ENCODE measurements at places on chromosomes 5 and 9.

DNA sequence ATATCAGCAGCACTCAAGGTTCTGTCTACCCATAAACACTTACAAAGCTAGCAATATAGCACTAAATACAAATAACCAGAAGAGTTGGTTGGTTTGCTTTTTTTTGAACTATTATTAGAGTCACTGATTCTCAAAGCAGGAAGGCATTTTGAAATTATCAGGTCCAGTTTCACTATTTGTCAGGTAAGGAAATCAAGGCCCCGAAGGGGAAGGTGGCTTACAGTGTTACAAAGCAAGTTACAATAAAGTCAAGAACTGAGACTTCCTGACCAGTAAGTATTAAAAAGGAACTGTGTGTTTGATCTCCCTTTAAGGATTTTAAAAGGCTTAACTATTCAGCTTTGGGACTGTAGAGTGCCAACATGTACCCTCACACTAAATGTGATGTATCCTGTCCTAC is 10.8 kb downstream of the C5orf15 start:
- H3K4me1 ChIP-seq, result peaks cover 15% of the 10 kb centered on the region
- H3K27ac ChIP-seq, result peak overlapping the region; percentile 30
- H3K27me3 ChIP-seq, result no peaks in the 10 kb centered on the region
- no peak for DNase-seq

- H3K27ac ChIP-seq, result no peak overlapping the region
- no peak for DNase-seq
- peaks cover 12% of the 10 kb centered on the region for H3K36me3 ChIP-seq
Measured at GRCh38 chr9:95517559-95518425, 1.0 kb upstream of the PTCH1 start.

DNA sequence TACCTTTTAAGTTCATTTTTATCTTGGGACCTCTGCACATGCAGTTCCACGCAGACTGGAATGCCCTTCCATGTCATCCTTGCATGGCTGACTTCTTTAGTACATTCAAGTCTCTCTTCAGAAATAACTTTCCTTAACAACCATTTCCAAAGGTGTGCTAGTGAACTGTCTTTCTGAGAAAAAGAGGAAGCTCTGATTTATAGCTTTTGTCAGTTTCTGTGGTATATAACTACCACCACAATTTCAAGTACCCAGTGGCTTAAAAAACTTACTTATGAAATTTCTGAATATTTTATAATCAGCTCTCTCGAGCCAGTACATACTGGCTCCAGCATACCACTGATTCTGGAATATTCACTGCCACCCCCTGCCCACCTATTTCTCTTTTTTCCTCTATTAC is 1613.8 kb downstream of the MAT2B start:
- no peaks in the 10 kb centered on the region for H3K36me3 ChIP-seq
- H3K27ac ChIP-seq, result no peak overlapping the region
- H3K4me1 ChIP-seq, result no peaks in the 10 kb centered on the region
- no peaks in the 10 kb centered on the region for H3K27me3 ChIP-seq
- no peak for DNase-seq

GRCh38 chr5:150295741-150296486 is 6.3 kb upstream of the CAMK2A start:
- H3K4me3 ChIP-seq, result no peak overlapping the region
- H3K36me3 ChIP-seq, result no peaks in the 10 kb centered on the region
- DNase-seq, result no peak
- peaks cover 10% of the 10 kb centered on the region for H3K27me3 ChIP-seq
- H3K4me1 ChIP-seq, result no peaks in the 10 kb centered on the region
- no peak overlapping the region for H3K27ac ChIP-seq

DNA sequence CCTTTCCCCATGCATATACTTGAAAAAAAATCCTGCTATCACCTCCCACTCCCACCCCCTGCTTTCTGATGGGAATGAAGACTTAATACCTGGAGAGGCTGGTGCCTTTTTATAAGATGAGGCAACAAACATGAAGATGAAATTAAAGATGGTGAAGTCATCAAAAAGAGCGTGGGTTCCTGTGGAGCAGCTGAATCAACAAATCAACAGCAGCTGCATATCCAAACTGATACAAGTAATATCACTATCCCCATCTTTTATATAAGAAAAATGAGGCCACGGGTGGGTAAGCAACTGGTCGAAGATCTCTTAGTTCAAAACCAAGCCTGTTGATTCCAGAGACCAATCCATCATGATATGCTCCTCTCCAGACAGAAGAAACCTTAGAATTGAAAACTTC is 268.5 kb downstream of the ENC1 start:
- H3K36me3 ChIP-seq, result no peaks in the 10 kb centered on the region
- H3K4me1 ChIP-seq, result no peaks in the 10 kb centered on the region
- H3K27ac ChIP-seq, result no peak overlapping the region
- no peak for DNase-seq
- H3K4me3 ChIP-seq, result no peak overlapping the region
- no peaks in the 10 kb centered on the region for H3K27me3 ChIP-seq

DNA sequence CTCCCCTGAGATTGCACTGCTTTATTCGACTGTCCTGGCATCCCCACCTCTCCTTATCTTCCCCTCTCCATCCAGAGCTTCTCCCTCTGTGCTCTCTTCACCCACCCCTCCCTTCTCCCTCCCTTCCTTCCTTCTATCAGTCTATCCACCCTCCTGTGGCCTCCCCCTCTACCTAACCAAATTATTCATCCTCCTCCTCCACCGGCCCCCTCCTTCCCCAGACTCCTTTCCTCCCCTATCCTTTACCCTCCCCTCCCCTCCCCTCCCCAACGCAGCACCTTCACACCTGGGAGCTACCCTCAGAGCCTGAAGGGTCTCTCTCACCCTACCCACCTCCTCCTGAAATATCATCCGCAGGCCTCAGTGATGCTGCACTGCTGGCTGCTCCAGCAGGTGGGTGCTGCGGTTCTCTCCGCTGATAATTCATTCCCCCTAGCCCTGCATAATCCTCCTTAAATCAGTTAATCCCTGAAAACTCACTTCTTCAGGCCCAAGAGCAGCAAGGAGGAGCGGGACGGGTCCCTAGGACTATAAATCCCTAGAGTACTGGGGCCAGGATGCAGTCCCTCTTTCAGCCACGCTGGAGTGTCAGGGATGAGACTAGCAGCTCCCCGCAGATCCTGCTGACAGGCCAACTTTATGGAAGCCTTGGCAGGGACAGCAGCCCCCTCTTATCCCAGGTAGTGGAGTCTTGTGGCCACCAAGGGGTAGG is 97.8 kb downstream of the PCDH1 start:
- peaks cover 5% of the 10 kb centered on the region for H3K27me3 ChIP-seq
- no peak for DNase-seq
- no peaks in the 10 kb centered on the region for H3K36me3 ChIP-seq
- H3K4me1 ChIP-seq, result no peaks in the 10 kb centered on the region

- no peaks in the 10 kb centered on the region for H3K27me3 ChIP-seq
- DNase-seq, result no peak
- no peak overlapping the region for H3K27ac ChIP-seq
- H3K36me3 ChIP-seq, result no peaks in the 10 kb centered on the region
- H3K4me3 ChIP-seq, result no peak overlapping the region
Measured at GRCh38 chr9:106286249-106286648, 576.7 kb upstream of the ZNF462 start.

DNA sequence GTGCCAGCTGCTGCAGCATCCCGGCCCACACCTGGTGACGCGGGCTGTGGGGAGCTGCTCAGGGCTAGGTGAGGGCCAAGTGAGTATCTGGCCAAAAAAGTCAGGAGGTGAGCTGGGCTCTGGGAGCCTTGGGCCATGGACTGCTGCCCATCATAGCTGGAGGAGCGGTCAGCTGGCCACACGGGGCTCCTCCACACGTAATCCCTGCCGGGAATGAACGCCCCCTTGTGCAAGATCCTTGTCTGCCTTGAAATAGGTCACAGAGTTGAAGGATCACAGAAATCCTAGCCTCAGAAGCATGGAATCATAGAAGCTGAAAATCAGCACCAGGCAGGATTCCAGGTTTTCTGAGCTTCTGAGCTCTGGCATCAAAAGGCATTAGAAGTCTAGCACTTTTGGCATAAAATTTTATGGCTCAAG is 16.8 kb upstream of the COL27A1 start:
- H3K4me3 ChIP-seq, result no peak overlapping the region
- no peak for DNase-seq
- H3K27me3 ChIP-seq, result peaks cover 17% of the 10 kb centered on the region
- H3K36me3 ChIP-seq, result no peaks in the 10 kb centered on the region
- no peak overlapping the region for H3K27ac ChIP-seq
- H3K4me1 ChIP-seq, result no peaks in the 10 kb centered on the region

- H3K27ac ChIP-seq, result peak overlapping the region; percentile 91
- peaks cover 9% of the 10 kb centered on the region for H3K36me3 ChIP-seq
- DNase-seq, result no peak
- H3K4me1 ChIP-seq, result peaks cover 90% of the 10 kb centered on the region
- peak overlapping the region; percentile 43 for H3K4me3 ChIP-seq
Measured at GRCh38 chr9:114369216-114370130, 18.3 kb downstream of the AKNA start.

DNA sequence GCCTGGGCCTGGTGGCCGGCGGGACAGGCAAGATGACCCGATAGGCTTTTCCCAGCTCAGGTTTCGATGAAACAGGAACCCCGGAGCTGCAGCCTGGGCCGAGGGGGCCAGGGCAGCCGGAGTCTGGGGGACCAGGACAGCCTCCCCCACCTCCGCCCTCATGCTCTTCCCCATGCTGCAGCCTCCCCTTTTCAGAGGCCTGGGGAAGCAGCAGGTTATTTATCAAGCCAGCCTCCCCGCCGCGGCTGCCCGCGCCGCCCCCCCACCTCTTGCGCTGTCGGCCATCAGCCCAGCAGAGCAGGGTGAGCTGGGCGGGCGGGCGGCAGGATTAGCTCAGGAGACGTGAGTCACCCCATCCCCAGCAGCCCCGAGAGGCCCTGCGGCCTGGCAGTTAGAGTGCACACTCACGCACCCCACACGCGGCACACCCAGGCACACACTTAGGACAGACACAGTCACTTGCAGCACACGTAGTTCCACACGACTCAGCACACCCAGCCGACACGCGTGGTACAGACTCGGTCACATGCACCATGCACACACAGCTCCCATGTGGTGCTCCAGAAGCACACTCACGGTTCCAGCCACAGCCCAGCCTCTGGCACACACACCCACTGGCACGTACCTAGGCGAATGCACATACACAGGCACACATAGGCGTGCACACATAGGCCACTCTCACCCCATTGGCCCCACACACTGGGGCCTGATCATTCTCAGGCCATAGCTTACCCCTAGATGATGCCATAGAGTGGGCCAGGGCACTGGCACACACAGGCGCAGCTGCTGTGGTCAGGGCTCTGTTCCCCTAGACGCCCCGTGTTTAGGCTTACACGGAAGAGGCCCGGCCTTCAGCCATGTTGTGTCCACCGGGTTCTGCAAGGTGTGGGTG is 13.0 kb downstream of the CXXC5 start:
- H3K4me3 ChIP-seq, result no peak overlapping the region
- DNase-seq, result no peak
- H3K36me3 ChIP-seq, result no peaks in the 10 kb centered on the region

- peak overlapping the region; percentile 90 for H3K4me3 ChIP-seq
- peaks cover 74% of the 10 kb centered on the region for H3K4me1 ChIP-seq
- peaks cover 36% of the 10 kb centered on the region for H3K36me3 ChIP-seq
- H3K27ac ChIP-seq, result peak overlapping the region; percentile 100
- DNase-seq, result no peak
- no peaks in the 10 kb centered on the region for H3K27me3 ChIP-seq
Measured at GRCh38 chr5:172768098-172768572, 2.9 kb downstream of the DUSP1 start.

GRCh38 chr9:125754096-125754495 is 6.9 kb downstream of the PBX3 start:
- no peaks in the 10 kb centered on the region for H3K27me3 ChIP-seq
- H3K36me3 ChIP-seq, result no peaks in the 10 kb centered on the region
- H3K27ac ChIP-seq, result no peak overlapping the region
- H3K4me3 ChIP-seq, result no peak overlapping the region
- peaks cover 7% of the 10 kb centered on the region for H3K4me1 ChIP-seq

- peaks cover 2% of the 10 kb centered on the region for H3K27me3 ChIP-seq
- DNase-seq, result no peak
- H3K4me3 ChIP-seq, result no peak overlapping the region
- H3K36me3 ChIP-seq, result no peaks in the 10 kb centered on the region
- no peak overlapping the region for H3K27ac ChIP-seq
Measured at GRCh38 chr5:11482011-11482410, 422.2 kb downstream of the CTNND2 start.

GRCh38 chr9:106828070-106828469 is 34.9 kb upstream of the ZNF462 start:
- H3K4me1 ChIP-seq, result no peaks in the 10 kb centered on the region
- H3K27me3 ChIP-seq, result no peaks in the 10 kb centered on the region
- H3K27ac ChIP-seq, result no peak overlapping the region
- DNase-seq, result no peak

DNA sequence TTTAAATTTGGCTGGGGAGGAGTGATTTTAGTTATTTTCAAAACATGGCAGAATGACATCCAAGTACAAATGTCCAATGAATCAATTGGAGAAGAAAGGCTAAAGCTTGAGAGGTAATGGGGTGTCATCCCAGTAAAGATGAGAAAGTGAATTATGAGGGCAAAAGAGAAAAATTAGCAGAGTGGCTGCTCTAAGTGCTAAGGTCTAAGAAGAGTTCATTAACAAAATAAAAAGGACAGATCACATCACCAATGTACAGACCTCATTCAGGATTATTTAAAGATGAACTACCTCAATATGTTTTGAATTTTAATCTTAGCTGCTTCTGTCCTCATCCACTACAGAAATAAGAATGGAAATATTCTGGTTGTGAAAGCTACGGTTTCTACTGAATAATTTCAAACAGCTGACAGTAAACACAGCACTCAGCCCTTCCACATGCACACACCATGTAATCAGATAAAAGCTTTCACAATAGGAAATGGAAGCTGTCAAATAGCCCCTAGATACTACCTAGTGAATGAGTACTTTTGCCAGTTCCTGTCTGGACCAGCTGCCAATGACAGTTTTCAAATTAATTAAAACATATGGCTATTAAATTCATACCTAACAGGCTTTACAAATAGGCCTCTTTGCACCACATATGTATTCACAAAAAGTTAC is 171.5 kb downstream of the SSBP2 start:
- no peak overlapping the region for H3K4me3 ChIP-seq
- no peaks in the 10 kb centered on the region for H3K27me3 ChIP-seq
- H3K4me1 ChIP-seq, result peaks cover 10% of the 10 kb centered on the region

DNA sequence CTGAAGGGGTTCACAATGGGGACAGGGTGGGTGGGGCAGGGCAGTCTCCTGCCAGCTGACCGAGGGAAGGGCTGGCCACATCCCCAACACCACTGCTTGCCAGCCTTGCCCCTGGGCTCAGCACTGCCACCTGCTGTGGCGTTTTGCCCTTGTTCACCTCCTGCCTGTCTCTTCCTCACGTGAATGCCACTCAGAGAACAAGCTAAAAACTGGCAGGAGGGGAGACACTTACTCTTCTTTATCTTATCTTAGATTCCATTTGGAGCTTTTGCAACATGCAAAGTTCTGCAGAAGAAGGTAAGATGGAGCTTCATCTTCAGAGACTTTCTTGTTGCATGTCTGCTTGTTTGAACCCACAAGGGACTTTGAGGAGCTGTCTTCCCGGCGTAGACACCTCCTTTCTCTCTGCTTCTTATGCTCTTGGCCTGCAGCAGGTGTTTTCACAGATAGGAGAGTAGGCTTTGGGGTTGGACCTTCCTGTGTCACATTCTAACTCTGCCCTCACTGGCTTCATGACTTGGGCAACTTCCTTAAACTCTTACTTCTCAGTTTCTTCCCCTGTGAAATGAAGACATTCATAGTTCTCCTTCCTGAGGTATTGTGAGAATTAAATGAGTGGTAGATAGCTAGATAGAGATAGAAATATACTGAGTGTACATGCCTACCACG is 4.1 kb downstream of the LRSAM1 start:
- H3K27me3 ChIP-seq, result no peaks in the 10 kb centered on the region
- no peak for DNase-seq
- peaks cover 21% of the 10 kb centered on the region for H3K4me1 ChIP-seq

Measured in naive thymus-derived CD8-positive, alpha-beta T cell (primary cell).